A172 (cell line): ENCODE measurements at places on chromosomes 2 and 18. TPM values are rescaled to one million over a fixed set of nuclear protein-coding genes. Genes with fewer than 3 reads are reported as not detected.

MGAT4A gene
- total RNA-seq: 8.0 and 15.5 TPM in 2 replicates

FEV gene
- total RNA-seq: not detected in 2 replicates

IL18R1 gene
- not detected in 2 replicates for total RNA-seq

MDH1B gene
- total RNA-seq: 5.4 and 9.2 TPM in 2 replicates

CCDC85A gene
- total RNA-seq: 13.1 and 14.0 TPM in 2 replicates

STK11IP gene
- total RNA-seq: 15.3 and 15.4 TPM in 2 replicates

PPP1CB gene
- total RNA-seq: 187 and 226 TPM in 2 replicates

RSAD2 gene
- 2.8 and 3.5 TPM in 2 replicates for total RNA-seq

INHBB gene
- total RNA-seq: 0.16 and 0.17 TPM in 2 replicates

PRR30 gene
- total RNA-seq: not detected in 2 replicates

GALNT5 gene
- not detected in 2 replicates for total RNA-seq

ITPRID2 gene
- 317 and 424 TPM in 2 replicates for total RNA-seq

CPO gene
- not detected in 2 replicates for total RNA-seq

SETBP1 gene
- total RNA-seq: 0.10 and 0.14 TPM in 2 replicates

CAPN14 gene
- total RNA-seq: not detected in 2 replicates

HOXD1 gene
- 0.34 TPM in 1 of 2 replicates, not detected in the other for total RNA-seq

IL1F10 gene
- total RNA-seq: not detected in 2 replicates

CYS1 gene
- 4.0 and 5.9 TPM in 2 replicates for total RNA-seq

PROM2 gene
- 0.31 and 1.3 TPM in 2 replicates for total RNA-seq

EFR3B gene
- total RNA-seq: 2.2 TPM in 2 replicates

IFIH1 gene
- total RNA-seq: 4.7 and 7.0 TPM in 2 replicates

INPP1 gene
- 9.8 and 11.4 TPM in 2 replicates for total RNA-seq

NEUROD1 gene
- total RNA-seq: not detected in 2 replicates

KCNJ3 gene
- 0.02 TPM in 1 of 2 replicates, not detected in the other for total RNA-seq

FAM124B gene
- not detected in 2 replicates for total RNA-seq

ADGRF3 gene
- total RNA-seq: 0.07 and 0.12 TPM in 2 replicates

FAP gene
- 1.9 and 2.2 TPM in 2 replicates for total RNA-seq

PRSS56 gene
- total RNA-seq: not detected in 2 replicates

GKN1 gene
- not detected in 2 replicates for total RNA-seq

GPR155 gene
- total RNA-seq: 0.90 and 2.4 TPM in 2 replicates

TRIM43 gene
- not detected in 2 replicates for total RNA-seq
